Uterus (tissue), 4 donors: ENCODE measurements at places on chromosomes 3 and 15.

- no peak for DNase-seq
These were observed 32.5 kb downstream of the PARP15 start for GRCh38 chr3:122609798-122610559.

GRCh38 chr15:70826634-70827033, 27.3 kb downstream of the LARP6 start:
- peak; percentile 41 for DNase-seq

GRCh38 chr3:36866368-36866767, 78.5 kb downstream of the TRANK1 start:
- DNase-seq, result no peak

DNA sequence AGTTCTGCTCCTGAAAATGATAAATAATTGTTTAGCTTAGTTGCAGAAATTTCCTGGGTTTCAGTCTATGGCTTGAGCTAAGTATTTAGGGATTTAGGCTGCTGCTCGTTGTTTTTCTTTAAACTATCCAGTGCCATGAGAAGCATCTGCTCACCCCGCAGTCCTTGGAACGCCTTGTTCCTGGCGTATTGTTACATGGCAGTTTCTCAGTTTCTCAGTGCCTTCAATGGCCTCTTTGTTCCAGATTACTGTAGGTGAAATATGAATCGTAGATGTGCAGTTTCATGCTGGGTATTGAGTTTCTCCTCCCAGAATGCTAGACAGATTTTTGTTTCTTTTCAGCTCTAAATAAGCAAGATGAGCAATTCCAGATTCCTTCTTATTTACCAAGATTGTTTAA, 269.5 kb upstream of the GBE1 start:
- DNase-seq, result no peak

- no peak for DNase-seq
These were observed 26.6 kb upstream of the SMAD6 start for GRCh38 chr15:66675446-66675845.

GRCh38 chr3:98329392-98330124, 24.1 kb upstream of the OR5K4 start:
- DNase-seq, result no peak

- no peak for DNase-seq
These were observed 221.2 kb upstream of the ALCAM start for GRCh38 chr3:105145511-105145910.

DNA sequence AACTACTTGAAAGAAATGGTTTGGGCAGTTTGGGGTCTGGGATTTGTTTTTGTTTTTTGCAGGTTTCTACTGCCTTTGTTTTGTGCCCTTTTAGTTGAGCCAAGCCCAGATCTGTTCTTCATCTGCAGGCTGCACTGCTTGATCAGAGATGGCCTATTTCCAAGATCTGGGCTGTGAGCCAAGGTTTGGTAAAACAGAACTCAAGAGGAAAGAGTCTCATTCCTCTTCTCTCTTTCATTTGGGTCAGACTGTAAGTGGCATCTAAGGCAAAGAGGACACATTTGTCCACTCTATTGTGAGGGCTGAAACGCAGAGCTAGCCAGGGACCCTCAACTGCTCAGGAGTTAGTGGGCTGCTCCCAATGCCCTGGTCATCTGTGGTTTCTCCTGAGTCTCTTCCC, 104.4 kb upstream of the UBE3A start:
- peak; percentile 63 for DNase-seq

GRCh38 chr3:139329364-139329850, 14.4 kb upstream of the MRPS22 start:
- peak; percentile 80 for DNase-seq

DNA sequence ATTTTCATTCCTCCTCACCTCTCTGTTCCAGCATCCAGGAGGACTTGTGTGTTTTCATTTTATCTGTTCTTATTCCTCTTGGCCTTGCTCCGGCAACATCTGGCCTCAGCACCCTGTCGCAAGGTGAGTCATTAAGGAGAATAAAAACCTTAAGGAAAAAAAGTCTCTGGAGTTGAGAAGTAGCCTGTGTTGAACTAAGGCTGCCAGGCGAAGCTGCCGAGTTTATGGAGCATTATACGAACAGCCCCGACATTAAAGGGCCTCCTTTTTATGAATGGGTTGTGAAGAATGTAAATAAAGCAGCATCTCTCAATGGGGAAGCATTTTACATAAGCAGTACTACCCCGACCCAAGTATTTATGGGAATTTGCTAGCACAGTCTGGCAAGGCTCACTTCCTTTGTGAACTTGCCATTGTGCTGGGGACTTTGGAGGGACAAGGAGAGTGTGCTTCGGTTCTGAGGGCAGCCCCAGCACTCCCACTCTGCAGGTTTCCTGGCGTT, 4.7 kb downstream of the BAHD1 start:
- DNase-seq, result no peak

GRCh38 chr3:112739252-112739965, 98.5 kb upstream of the CCDC80 start:
- DNase-seq, result no peak

DNA sequence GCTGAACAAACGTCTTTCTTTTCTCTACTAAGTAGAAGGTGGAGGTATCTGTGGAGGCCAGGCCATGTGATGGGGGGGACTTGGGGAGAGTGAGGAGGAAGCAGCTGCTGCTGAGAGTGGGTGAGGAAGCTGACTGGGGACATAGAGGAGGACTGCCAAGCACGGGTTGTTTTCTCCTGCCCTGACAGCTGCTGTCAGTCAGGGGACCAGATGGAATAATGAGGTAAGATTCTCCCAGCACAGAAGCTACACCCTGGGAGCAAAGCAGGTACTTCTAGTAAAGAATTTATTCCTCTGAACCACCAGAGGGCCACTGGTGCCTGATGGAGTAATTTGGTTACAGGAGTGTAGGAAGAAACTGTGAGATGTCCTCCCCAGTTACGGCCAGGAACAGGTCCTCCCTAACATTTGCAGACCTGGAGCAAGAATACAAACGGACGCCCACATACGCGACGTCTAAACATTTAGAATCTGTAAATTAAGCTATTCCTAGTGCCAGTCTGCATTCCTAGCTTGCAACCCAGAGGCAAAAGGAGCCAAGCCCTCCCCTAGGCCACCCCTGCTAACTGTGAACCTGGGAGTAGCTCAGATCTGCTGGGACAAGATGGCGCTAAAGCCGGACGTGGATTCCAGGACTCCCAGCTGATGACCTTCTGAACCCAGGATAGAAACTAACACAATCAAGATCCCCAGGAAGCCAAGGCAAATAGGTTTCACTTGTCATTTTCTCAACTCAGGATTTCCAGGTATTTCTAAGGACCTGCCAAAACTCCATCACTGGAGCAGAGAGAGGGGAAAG, 14.8 kb downstream of the CRYGS start:
- DNase-seq, result no peak

- no peak for DNase-seq
These were observed 22.2 kb upstream of the CLDN18 start for GRCh38 chr3:137987723-137988122.

GRCh38 chr15:34588046-34588674, 4.7 kb upstream of the GOLGA8B start:
- peak; percentile 80 for DNase-seq

- no peak for DNase-seq
These were observed 126.3 kb downstream of the DMXL2 start for GRCh38 chr15:51496246-51496645.

- no peak for DNase-seq
These were observed 210.6 kb upstream of the GADL1 start for GRCh38 chr3:31105011-31105410.

DNA sequence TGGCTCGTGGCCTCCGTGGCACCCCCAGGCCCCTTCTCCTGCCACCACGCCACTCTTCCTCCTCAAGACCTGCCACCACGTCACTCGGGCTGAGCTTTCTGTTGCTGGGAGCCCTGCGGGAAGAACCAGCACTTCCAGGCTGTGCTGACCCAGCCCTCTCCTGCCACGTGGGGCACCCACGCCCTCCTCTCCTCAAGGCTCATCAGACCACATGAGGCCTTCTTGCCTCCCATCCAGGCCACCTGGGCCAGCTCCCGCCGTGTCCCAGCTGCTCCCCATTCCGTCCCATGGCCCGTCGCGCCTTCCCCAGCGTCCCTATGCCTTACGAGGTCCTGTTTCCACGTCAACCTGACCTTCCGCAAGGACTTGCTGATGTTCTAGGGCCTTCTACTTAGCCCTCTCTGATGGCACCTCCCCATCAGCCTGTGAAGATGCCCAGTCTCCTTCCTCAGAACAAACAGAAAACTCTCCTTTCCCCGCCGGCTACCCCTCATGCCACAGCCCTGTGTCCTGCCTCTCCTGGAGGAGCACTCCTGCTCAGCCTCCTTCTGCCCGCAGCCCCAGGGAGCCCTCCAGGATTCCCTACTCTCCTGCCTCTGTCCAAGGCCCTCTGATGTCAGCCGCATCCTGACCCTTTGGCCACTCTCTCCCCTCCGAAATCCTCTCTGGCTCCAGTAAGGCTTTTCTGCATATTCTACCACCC, 71.1 kb upstream of the BLM start:
- DNase-seq, result no peak

DNA sequence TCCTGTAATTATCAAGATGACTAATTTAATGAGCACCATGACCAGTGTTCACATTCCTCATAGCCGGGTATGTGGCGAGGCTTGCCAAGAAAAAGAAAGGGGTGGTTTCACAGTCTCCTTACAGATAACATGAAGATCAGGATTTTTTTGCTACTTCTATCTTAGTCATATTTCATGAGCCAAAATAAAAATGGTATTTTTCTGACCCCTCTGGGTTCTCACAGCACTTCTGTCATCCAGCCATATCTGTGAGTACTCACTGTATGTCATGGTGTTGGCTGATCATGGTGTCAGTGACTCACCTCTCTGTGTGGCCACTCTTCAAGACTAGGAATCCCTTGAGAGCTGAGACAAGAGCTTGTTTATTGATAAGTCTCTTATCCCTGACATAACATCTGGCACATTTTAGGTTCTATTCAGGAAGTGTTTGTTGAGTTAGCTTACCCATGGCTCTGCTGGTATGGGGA, 130.5 kb upstream of the LMCD1 start:
- no peak for DNase-seq

GRCh38 chr3:39208463-39209055, 16.2 kb upstream of the XIRP1 start:
- DNase-seq, result no peak

DNA sequence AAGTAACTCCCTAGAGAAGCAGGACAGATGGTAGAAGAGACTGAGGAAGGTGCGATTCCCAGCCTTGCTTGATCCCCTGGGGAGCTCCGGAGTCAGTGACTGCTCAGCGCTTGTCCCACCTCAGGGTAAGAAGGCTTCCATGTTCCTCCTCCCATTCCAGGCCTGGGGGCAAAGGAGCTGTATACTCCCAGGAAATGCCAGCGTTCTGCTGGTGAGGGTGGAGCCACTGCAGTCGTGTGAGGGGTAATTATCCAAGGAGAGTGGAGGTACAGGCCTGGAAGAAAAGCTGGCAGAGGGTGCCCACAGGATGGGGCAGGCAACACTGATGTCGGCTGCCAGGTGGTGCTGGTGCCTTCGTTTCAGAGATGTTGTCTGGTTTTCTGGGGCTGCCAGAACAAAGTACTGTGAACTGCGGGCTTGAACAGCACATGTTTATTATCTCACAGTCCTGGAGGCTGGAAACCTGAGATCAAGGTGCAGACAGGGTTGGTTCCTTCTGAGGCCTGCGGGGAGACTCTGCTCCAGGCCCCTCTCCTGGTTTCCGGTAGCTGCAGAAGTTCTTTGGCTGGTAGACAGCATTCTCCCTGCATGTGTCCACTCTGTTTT, 12.1 kb upstream of the APBA2 start:
- no peak for DNase-seq

GRCh38 chr3:129119365-129120100, 2.1 kb downstream of the RAB43 start:
- DNase-seq, result no peak

DNA sequence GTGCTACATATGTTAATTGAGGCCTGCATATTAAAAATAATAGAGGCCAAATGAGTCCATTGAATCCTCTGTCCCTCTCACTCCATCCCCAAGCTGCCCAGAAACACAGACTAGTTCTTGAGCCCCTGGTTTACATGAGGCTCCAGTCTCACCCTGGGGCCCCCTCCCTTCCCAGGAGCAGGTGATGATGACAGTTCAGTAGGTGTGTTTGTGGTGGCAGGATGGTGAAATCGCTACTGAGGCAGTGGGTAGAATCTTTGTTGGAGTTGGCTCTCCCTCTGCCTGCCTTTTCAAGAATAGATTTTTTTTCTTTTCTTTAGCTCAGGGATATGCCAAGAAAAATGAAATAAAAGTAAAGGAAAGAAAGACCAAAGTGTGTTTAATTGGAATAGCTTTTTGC, 288.7 kb downstream of the EPHB1 start:
- DNase-seq, result no peak

DNA sequence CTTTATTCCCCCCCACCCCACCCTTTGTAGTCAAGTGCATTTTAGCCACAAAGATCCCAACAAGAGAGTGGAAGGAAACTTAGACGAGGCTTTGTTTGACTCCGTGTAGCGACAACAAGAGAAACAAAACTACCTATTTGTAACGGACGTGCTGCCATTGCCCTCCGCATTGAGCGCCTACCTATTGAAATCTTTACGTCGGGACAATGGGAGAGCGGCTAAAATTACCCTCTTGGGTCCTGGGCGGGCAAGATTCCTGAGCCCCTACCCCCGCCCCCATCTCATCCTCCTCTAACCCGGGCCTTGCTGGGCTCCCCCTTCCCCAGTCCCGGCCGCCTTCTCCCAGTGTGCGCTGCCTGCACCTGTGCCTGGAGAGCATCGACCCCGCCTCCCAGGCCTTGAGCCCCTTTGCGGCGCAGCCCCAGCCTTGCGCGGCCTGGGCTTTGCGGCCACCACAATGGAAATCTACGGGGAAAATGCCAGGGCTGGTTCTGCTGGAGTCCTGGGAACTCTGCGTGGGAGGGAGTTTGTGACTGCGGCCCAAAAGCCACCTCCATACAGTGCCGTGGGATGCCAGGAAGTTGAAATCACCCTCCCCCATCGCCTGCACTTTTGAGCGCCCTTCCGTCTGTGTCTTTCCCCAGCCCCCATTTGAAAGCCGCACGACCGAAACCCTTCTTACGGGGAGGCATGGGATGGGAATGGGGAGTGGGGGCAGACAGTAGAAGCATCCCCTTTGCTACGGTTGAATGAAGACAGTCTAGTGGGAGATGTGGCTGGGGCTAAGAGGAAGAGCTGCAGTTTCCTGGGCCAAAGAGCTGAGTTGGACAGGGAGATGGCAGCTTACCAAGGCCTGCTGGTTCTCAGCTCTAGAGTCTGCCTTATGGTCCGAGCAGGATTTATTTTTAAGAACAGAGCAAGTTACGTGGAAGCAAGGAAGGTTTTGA, 1.1 kb upstream of the SOX2 start:
- DNase-seq, result no peak

DNA sequence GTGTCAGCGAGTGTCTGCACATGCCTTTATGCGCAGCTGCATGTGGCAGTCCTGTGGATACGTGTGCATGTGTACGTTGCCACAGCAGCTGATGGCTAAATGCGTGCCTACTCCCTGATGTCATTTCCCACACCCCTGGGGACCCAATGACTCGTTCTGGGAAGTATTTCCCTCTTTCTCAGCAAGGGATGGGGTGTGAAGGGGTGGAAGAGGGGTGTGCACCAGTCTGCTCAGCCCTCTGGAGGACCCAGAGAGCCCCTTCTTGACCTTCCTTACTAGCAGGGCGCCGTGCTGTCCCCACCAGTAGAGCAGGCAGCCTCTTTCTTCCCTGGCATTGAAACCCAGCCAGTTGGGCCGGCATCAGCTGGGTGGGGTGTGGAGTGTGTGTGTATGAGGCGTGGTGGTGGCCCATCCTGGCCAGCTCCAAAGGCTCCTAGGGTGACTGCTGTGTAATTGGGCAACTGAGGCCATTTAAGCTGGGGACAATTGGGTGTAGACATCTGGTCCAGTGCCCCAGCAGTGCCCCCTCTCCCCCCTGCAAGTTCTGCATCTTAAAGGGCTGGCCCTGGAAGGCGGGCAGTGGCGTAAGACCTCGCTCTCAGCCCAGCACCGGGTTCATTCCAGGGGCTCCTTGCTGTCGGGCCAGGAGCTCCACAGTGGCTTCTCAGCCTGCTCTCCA, 19.2 kb downstream of the SNX33 start:
- DNase-seq, result peak; percentile 70

- DNase-seq, result no peak
These were observed 54.4 kb upstream of the KIF23 start for GRCh38 chr15:69359722-69360121.
